Liver (tissue), 10 donors: ENCODE measurements at places on chromosomes 7 and 10. TPM values are rescaled to one million over a fixed set of nuclear protein-coding genes. Genes with fewer than 3 reads are reported as not detected.

NXPH1 gene
- total RNA-seq, result not detected

PSPH gene
- total RNA-seq, result 10.6 TPM

- DNase-seq, result no peak
Measured at GRCh38 chr10:117419921-117420320, 44.7 kb upstream of the PDZD8 start.

- no peak for DNase-seq
Measured at GRCh38 chr10:43042503-43043341, 34.1 kb upstream of the RET start.

DNA sequence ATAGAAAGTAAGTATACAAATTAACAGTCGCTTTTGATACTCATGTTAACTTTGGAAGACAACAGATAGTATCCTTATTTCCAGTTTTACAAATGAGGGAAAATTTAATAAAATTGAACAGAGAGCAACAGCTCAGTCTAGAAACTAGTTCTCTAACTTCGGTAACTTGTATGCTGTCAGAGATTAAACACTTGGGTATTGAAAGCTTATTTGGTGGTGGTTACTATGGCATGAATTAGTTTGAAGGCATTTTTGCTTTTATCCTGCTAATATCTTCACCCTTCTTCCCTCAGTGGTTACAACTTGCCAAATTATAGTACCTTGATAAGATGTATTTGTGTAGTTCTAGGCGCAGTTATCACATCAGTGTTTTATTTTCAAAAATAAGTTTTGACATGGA is 7.2 kb downstream of the WAC start:
- DNase-seq, result no peak

DNA sequence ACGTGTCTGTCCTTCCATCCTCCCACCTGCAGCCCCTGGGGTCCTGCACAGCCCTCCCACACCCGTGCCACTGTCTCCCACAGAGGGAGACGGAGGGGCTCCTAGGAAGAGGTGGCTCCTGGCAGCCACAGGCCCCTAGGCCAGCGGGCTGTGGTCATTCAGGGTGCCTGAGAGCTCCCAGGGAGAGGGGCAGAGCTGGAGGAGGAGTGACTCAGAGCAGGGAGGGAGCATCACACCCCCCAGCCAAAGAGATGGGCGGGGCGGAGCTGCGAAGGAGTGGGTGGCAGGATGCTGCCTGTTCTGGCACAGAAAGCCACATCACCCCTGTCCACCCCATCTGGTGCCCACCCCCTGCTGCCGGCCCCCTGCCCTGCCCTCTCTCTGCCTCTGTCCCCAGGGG is 50.5 kb downstream of the STK32C start:
- no peak for DNase-seq
